Activated CD4-positive, alpha-beta T cell treated with anti-CD3 and anti-CD28 coated beads, Interleukin-2, amount 50 U/mL, for 1 hour (primary cell): ENCODE measurements at places on chromosomes 5 and 9.

GRCh38 chr5:73419465-73420390, 28.8 kb downstream of the FOXD1 start:
- DNase-seq, result no peak

DNA sequence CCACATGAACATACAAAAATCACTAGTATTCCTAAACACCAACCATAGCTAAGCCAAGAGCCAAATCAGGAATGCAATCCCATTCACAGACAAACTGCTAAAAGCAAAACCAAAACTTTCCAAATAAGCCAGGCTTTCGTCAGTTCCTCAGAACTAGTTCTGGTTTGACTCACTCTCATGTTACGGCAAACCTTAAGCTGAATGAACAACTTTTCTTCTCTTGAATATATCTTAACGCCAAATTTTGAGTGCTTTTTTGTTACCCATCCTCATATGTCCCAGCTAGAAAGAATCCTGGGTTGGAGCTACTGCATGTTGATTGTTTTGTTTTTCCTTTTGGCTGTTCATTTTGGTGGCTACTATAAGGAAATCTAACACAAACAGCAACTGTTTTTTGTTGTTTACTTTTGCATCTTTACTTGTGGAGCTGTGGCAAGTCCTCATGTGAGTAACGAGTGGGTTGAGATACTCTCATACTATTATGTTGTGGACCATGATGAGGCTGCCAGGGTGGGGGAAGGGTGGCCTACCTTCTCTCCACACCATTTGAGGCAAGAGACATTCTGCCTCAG, at the start of gene PDCD1LG2:
Gene PDCD1LG2 (plus strand): TSS at position 172 of the 572 bp plus-strand sequence. CDS start 12,016 bp downstream, outside the sequence.
- DNase-seq, result no peak

- no peak for DNase-seq
Observed at GRCh38 chr9:35074141-35074540, 1.7 kb upstream of the VCP start.

- no peak for DNase-seq
Observed at GRCh38 chr5:121550989-121551388, 300.7 kb upstream of the FTMT start.

- no peak for DNase-seq
Observed at GRCh38 chr9:111904026-111904425, 7.4 kb downstream of the UGCG start.

- no peak for DNase-seq
Observed at GRCh38 chr9:128190013-128190412, 1.4 kb downstream of the CIZ1 start.

- no peak for DNase-seq
Observed at GRCh38 chr5:57468481-57469163, 14.0 kb downstream of the ACTBL2 start.

GRCh38 chr9:124218438-124218982, 39.2 kb upstream of the NEK6 start:
- DNase-seq, result no peak

DNA sequence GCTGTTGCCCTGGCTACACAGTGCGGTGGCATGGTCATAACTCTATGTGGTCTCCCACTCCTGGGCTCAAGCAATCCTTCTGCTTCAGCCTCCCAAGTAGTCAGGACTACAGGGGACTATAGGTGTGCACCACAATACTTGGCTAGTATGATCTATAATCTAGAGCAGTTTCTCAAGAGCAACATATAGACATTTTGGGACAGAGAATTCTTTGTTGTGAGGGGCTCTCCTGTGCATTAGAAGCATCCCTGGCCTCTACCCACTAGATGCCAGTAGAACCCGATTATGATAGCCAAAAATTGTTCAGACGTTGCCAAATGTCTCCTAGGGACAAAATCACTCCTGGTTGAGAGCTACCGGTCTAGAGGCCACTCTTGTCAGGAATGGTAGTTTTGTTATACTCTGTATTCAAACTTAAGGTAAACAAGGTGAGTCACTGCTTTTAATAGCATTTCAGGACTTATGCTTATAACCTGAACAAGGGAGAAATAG, 7.2 kb downstream of the ANKHD1 start:
- no peak for DNase-seq

GRCh38 chr5:169914766-169915165, 65.5 kb downstream of the INSYN2B start:
- DNase-seq, result no peak

- DNase-seq, result no peak
Observed at GRCh38 chr9:91714874-91715615, 235.0 kb downstream of the ROR2 start.

GRCh38 chr5:33659526-33660169, 218.9 kb downstream of the TARS1 start:
- DNase-seq, result no peak

DNA sequence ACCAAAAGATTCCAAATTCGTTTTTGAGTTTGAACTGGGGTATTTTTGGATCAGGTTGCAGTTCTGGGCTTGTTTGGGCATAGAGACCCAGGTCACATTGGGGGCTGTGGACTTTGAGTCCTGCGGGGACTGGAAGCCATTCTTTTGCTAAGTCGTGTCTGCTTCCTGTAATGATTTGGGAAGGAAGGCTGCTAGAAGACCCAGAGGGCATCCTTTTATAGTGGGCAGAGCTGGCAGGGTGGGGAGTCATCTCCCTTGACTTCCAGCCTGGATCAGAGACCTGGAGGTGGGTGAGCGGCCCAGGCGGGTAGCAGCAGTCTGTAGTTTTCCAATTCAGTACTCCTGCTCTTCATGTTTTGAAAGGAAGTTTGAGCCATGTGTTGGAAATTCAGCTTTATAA, 11.3 kb downstream of the ZNF618 start:
- DNase-seq, result no peak

DNA sequence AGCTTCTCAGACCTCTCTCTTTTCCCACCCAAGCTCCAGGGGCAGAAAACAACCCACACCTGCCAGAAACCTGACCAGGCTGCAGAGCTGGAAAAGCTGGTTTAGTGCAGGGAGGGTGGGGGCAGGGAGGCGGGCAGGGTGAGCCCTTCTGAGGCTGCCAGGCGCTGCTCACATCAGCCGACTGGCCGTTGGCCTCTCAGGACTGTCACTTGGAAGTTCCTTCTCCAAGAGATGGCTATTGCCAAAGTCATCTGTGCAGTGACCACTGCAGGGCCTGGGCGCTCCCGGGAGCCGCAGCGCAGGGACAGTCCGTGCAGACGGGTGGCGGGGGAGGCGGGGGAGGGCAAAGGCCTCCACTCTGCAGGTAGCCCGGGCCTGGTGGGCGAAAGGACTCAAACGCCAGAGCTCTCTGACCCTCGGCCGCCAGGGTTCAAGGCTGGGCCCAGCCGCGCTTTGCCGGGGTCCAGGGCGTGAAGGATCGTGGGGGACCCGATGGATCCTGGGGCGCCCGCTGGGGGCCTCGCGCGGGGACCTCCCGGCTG, 205.0 kb upstream of the IER5L start:
- no peak for DNase-seq

DNA sequence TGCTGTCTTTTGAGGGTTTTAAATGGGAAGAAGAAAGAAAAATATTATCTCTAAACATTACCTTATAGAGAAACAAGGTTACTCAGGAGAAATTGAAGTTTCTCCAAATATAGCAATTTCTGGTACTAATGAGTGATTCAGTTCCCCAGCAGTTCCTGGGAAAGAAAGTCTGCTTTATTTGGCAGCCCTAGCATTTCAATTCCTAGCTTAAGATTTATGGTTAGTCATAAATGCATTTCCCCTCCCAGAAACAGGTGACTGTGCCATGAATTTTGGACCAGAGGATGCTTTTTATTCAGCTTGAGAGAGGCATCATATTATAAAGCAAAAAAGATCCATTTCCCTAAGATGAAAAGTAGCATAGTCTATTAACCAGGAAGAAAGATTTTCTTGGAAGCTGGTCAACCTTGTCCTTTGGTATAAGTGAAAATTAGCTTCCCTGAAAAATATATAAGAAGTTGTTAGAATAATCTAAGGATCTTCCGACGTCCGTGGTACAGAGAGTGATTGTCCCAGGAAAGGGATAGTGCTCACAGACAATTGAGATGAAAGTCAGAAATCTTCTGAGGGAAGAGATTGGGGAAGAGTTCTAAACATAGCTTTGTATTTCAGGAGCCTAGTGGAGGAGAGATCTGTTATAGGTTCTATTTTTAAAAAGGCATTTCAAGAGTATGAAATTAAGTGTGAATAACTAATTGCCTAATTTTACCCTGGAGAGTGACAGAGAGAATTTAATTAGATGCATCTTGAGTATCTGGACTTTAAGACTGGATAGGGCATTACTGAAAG, 164.9 kb downstream of the ESM1 start:
- DNase-seq, result no peak

- no peak for DNase-seq
Observed at GRCh38 chr5:5983261-5983980, 394.9 kb downstream of the MED10 start.

DNA sequence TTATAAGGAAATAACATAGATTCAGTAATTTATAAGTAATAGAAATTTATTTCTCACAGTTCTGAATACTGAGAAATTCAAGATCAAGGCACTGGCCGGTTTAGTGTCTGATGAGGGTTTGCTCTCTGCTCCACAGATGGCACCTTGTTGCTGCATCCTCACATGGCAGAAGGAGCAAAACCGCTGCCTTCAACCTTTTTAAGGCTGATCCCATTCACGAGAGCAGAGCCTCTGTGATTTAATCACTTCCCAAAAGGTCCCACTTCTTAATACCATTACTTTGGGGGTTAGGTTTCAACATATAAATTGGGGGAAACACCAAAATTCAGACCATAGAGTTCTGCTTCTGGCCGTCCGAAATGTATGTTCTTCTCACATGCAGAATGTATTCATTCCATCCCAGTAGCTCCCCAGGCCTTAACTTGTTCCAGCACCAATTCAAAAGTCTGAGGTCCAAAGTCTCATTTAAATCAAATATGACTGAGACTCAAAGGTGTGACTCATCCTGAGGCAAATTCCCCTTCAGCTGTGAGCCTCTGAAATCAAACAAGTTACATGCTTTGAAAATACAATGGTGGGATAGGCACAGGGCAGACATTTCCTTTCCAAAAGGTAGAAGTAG, 30.6 kb downstream of the BAAT start:
- DNase-seq, result no peak

- DNase-seq, result no peak
Observed at GRCh38 chr9:134411440-134412297, 85.4 kb downstream of the RXRA start.

GRCh38 chr9:34262971-34263370, 66.1 kb downstream of the KIF24 start:
- DNase-seq, result no peak

DNA sequence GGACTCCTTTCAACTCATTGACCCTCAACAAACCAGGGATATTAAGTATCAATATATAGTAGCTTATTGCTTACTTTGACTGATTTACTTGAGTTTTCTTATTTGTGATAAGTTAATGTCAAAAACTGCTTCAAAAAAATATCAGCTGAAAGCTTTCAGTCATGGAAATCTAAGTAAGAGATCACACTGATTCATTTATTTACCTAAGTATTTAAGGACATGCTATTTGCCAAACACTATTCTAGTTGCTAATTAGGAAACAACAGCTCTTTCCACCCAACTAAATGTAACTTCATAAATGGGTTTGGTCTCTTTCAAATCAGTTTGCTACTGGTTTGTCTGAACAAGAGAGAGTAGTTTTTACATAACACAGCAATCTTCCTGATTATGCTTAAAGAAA, 48.2 kb downstream of the CHD1 start:
- DNase-seq, result no peak

DNA sequence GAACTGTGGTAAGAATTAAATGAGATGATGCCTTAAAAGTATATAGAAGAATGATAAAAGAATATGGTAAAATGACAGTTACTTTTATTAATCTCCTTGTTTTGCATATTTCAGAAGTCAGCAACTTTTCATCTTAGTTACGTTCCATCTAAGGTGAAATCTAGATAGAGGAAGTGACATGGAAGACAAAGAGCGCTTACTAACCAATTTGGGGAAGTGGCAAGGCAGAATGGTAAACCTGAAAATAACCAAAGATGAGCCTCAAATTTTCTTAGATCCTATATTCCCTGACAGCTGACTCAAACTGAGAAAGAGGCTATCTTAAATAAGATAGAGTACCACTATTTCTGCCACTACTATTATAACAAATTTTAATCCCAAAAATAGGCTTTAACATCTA, 52.5 kb downstream of the FGF10 start:
- DNase-seq, result no peak

GRCh38 chr9:113603773-113604172, 140.2 kb downstream of the RGS3 start:
- DNase-seq, result no peak

- no peak for DNase-seq
Observed at GRCh38 chr5:80254767-80255430, 949 bp downstream of the SERINC5 start.

GRCh38 chr5:170986598-170986997, 124.8 kb downstream of the RANBP17 start:
- DNase-seq, result no peak

- DNase-seq, result no peak
Observed at GRCh38 chr9:35912791-35913400, 3.6 kb downstream of the SPAAR start.

DNA sequence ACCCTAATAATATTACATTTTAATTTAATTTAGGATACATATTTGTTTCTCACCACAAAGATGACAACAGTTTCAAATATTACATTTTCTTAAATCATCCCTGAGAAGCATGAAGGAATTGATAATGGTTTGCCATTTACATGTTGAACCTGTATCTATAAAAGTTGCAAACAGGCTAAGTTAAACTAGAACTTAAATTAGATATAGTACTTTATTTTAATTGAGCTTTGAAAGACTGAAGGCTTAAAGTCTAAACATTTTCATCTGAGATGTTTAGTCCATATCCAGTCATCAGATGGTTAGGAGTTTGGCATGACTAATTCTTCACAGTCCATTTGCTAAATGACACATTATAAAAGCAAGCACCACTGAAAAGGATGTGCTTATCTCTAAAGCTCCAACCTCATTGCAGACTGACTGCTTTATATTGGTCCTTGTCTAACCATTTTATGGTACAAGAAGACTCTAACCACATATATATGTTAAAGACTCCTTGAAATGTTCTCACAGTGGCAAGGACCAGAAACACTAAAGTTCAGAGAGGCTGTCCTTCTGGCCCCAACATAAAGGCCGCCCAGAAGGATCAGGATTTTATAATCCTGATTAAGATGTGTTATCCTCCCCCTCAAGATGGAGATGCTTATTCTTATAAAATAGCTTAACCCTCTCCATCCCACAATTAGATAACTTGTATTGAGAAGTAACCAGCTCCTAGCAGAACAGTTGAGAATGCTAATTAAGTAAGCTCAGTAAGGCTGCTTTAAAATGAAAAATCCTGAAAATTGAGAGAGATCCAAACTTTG, 25.8 kb downstream of the WNT8A start:
- no peak for DNase-seq

GRCh38 chr9:130746434-130747212, 53.0 kb downstream of the EXOSC2 start:
- DNase-seq, result no peak

DNA sequence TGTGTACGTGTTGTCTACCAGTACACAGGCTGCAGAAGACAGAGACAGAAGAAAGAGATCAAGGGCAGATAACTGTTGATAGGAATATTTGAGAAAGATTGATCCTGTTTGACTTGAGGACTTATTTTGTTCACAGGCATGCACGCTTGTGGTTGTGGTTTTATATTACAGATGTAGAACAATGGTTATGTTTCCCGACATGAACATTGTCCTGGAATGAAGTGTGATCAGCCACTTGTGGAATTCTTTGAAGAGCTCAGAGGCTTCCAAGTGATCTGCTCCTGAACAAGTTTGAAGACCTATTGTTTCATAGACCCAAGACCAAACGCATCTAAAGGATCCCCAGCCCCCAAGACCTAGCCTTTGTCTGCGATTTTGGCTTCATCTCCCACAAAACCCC, 13.7 kb downstream of the TEX53 start:
- no peak for DNase-seq
